Brain microvascular endothelial cell (primary cell): ENCODE measurements at places on chromosomes 12 and 14.

DNA sequence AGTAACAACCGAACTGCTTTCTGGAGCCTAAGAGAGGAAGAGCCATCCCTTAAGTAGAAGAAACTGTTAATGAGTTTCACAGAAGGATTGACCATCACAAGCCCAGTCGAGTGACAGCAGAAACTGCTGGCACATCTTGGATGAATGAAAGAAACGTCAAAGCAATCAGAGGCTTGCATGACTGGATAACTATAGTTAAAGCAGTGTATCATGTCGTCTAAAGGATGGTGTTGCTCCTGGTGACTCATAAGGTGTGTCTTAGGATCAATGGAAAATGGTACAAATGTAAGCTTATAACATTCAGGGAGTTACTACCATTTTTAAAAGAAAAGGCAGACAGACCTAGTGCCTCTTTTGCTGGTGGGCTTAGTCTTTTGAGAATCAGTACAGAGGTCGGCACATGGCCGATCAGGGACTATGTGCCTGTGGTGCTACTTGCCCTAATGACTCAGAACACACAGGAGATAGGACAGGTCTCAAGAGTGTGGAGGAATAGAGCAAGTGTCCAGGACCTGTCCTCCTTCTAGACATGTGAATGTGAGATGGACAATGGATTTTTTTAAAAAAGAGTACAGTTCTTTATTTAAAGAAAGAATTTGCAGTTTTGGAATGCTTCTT is 55.7 kb downstream of the TMX1 start:
- no peak for DNase-seq

DNA sequence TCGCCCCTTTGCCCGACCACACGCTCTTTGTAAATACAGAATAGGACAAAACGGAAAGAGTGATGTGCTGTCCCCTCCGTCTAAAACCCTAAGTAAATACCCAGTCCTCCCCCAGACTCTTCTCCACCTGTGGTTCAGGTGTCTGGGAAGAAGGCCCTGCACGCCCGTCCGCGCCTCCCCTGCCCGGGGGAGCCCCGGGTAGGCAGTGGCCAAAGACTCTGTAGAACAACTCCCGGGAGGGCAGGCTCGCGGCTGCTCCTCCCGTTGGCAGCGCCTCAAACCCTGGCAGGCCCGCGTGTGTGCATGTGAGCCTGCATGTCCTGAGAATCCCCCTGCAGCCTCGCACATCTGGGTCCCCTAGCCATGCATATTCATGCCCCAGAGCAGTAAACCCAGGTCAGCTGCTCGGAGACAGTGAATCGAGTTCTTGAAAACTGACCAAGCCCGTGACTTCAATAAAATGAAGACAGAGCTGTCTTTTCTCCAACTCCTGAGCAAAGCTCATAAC is 165.8 kb downstream of the MON2 start:
- no peak for DNase-seq

- DNase-seq: no peak
Measured at GRCh38 chr14:64774272-64774671, 70.0 kb downstream of the PLEKHG3 start.

GRCh38 chr12:6488240-6488639 is 4.8 kb downstream of the MRPL51 start:
- no peak for DNase-seq

DNA sequence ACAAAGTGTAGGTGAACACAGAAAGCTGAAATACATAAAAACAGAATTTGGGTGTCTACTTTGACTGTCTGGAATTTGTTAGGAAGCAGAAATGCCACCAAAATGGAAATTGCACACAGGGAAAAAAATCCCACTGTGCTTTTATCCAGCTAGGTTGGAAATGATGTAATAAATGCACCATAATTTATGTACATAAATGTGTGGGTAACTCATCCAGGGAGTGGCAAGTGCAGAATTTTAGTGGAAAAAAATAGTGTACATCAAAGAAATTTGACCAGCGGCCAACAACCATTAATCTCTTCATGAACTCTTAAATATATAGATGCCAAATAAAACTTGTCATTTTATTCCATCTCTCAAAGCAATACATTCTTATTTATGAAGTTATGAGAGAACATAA is 105.6 kb downstream of the LLPH start:
- DNase-seq: no peak

- DNase-seq: no peak
Measured at GRCh38 chr14:90536092-90536491, 139.3 kb downstream of the CALM1 start.

- peak; percentile 81 for DNase-seq
Measured at GRCh38 chr12:62631471-62632410, 165.1 kb downstream of the MON2 start.

GRCh38 chr12:88063375-88063774 is 34.2 kb upstream of the C12orf50 start:
- no peak for DNase-seq

- DNase-seq: no peak
Measured at GRCh38 chr14:56471056-56471455, 108.5 kb upstream of the TMEM260 start.
